ENCODE measurements at places on chromosomes 13 and 19.

GRCh38 chr13:66681403-66681802 is 548.7 kb downstream of the PCDH9 start:
- no peaks in the 10 kb centered on the region for H3K36me3 ChIP-seq
- DNase-seq: no peak
- no peak overlapping the region for H3K27ac ChIP-seq
- H3K27me3 ChIP-seq: no peaks in the 10 kb centered on the region

- no peaks in the 10 kb centered on the region for H3K4me1 ChIP-seq
- no peaks in the 10 kb centered on the region for H3K36me3 ChIP-seq
- no peak for DNase-seq
- no peak overlapping the region for H3K27ac ChIP-seq
- H3K27me3 ChIP-seq: no peaks in the 10 kb centered on the region
Observed at GRCh38 chr19:48603001-48603400, 3.5 kb upstream of the SPACA4 start.

GRCh38 chr13:20177049-20177831 is 15.5 kb downstream of the GJB2 start:
- peaks cover 94% of the 10 kb centered on the region for H3K27me3 ChIP-seq
- no peak overlapping the region for H3K4me3 ChIP-seq
- no peak for DNase-seq
- H3K36me3 ChIP-seq: no peaks in the 10 kb centered on the region
- H3K27ac ChIP-seq: no peak overlapping the region

DNA sequence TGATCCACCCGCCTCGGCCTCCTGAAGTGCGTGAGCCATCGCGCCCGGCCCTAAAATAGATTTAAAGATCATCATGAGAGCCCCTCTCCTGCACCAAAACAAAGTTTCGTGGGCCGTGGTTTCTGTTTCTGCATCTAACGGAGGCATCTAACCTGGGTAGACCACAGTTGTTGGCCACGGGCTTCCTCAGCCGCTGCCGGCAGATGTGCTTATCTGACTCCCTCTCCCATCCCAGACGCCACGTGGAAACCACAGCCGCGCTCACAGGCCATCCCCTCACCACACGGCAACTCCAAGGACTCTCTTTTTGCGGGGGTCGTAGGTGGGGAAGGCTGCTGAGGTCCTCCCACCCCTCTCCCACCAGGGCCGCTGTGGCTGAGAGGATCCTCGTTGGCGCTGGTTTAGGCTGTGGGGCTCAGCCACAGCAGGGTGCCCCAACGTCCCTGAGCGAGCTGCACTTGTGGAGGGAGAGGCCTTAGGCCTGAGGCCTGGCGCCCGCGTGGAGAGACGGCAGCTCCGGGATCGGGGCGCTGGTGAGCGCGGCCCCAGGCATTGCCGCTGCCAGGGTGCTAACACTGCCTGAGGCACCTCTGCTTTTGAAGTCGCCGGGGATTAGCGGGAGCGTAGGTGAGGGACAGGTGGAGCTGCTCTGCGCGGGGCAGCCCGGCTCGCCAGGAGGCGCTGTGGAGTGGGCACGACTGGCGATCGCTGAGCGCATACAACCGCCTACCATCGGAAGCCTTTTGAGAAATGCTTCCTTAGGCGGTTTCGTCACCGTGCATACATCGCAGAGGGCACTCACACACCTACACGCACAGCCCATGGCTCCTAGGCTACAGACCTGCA is 8.9 kb downstream of the ZSCAN1 start:
- no peak for DNase-seq
- H3K4me1 ChIP-seq: no peaks in the 10 kb centered on the region
- no peaks in the 10 kb centered on the region for H3K27me3 ChIP-seq
- H3K36me3 ChIP-seq: peaks cover 4% of the 10 kb centered on the region
- no peak overlapping the region for H3K4me3 ChIP-seq

DNA sequence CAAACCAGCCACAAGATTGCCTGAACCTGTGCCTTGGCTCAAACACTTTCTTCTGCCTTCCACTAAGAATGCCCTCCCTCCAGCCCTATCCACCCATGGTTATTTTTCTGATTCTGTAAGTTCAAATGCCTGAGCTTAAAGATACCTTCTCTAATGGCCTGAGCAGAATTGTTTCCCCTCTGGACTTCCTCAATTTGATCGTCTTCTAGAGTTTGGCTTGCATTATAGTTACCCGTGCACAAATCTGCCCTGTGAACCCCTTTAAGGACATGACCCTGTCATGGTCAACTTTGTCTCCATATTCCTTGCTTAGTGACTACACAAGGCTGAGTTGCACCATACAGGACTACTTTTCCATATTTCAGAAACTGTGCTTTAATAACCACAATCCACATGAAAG is 481.0 kb downstream of the FOXO1 start:
- no peak overlapping the region for H3K27ac ChIP-seq
- no peaks in the 10 kb centered on the region for H3K27me3 ChIP-seq
- no peak overlapping the region for H3K4me3 ChIP-seq
- peaks cover 42% of the 10 kb centered on the region for H3K4me1 ChIP-seq
- no peak for DNase-seq
- no peaks in the 10 kb centered on the region for H3K36me3 ChIP-seq

- no peak overlapping the region for H3K4me3 ChIP-seq
- H3K4me1 ChIP-seq: no peaks in the 10 kb centered on the region
- H3K27me3 ChIP-seq: no peaks in the 10 kb centered on the region
- no peak overlapping the region for H3K27ac ChIP-seq
Observed at GRCh38 chr19:55097864-55098715, 19.3 kb downstream of the PPP1R12C start.

GRCh38 chr19:48481846-48482639 is 12.9 kb downstream of the CYTH2 start:
- peak overlapping the region; percentile 51 for H3K27ac ChIP-seq
- peaks cover 15% of the 10 kb centered on the region for H3K4me1 ChIP-seq
- H3K36me3 ChIP-seq: no peaks in the 10 kb centered on the region
- no peak overlapping the region for H3K4me3 ChIP-seq

DNA sequence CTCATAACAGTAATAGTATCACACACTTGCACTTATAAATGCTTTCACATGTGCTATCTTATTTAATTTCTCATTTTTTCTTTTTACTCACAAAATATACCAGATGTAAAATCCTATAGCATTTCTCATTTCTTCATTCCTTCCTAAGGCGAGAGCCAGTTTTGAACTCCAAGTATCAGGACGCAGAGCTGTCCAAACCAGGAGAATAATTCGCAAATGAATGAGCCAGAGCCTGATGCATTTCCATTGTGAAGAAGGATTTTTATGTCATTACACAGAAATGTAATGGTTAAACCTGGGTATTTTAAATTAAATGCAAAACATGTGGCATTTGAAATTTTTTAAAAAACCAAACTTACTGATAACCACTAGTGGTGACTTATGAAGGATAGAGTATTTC is 244.3 kb downstream of the RGCC start:
- no peak overlapping the region for H3K27ac ChIP-seq
- H3K4me1 ChIP-seq: no peaks in the 10 kb centered on the region
- no peak for DNase-seq
- no peaks in the 10 kb centered on the region for H3K27me3 ChIP-seq

DNA sequence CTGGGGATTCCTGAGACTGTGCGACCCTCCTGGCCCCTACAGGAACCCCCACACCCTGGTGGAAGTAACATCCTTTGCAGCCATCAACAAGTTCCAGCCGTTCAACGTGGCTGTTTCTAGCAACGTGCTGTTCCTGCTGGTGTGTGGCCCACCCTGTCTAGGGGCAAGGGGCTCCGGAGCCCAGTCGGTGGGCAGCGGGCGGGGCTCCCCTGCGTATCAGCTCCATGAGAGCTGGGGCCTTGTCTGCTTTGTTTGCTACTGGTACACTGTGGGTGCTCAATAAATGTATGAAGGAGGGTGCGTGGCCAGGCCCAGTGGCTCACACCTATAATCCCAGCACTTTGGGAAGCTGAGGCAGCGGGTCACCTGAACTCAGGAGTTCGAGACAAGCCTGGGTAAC is 10.9 kb downstream of the MPND start:
- DNase-seq: no peak
- peaks cover 1% of the 10 kb centered on the region for H3K4me1 ChIP-seq
- no peaks in the 10 kb centered on the region for H3K27me3 ChIP-seq
- no peak overlapping the region for H3K27ac ChIP-seq
